ENCODE measurements at places on chromosomes 3 and 15. TPM values are rescaled to one million over a fixed set of nuclear protein-coding genes. Genes with fewer than 3 reads are reported as not detected.

Gene IQCF2
- not detected for total RNA-seq

Gene KCNH8
- total RNA-seq = 1.1 TPM

DNA sequence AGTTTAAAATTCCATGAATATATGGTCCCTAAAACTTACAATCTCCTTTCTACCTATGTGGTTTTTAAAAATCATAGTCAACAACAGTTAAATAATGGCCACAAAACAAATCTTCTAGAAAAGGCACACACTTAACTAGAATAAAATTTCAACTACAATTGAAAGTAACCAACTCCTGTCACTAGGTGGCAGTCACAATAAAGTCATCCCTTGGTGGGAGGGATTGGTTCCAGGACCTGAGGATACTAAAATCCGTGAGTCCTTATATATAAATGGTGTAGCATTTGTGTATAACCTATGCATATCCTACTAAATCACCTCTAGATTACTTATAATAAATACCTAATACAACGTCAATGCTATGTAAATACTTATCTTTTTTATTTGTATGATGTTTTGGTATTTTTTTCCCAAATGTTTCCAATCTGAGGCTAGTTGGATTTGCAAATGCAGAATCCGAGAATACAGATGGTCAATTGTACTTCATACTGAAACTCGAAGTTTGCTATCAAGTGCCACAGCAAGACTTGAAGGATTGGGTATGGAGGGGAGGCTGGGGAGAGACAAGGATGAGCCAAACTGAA lies 172.6 kb downstream of the FMN1 start:
- DNase-seq = no peak

Gene OSTN
- not detected for total RNA-seq

Gene KNG1
- total RNA-seq = not detected

GRCh38 chr3:130688697-130689470 lies 57.7 kb downstream of the PIK3R4 start:
- DNase-seq = no peak

GRCh38 chr3:50825841-50826240 lies 151.1 kb downstream of the DOCK3 start:
- no peak for DNase-seq

- no peak for DNase-seq
Observed at GRCh38 chr15:77667338-77668234, 34.9 kb upstream of the LINGO1 start.
